NCI-H524 treated with DMSO at 0.1 percent for 48 hours (cell line): ENCODE measurements at places on chromosomes 3 and 15.

GRCh38 chr15:96889734-96890480 lies 559.4 kb downstream of the NR2F2 start:
- no peak for DNase-seq

GRCh38 chr3:117809186-117810081 lies 1099.9 kb downstream of the TUSC7 start:
- DNase-seq = no peak

GRCh38 chr15:72919936-72920465 lies 132.3 kb upstream of the NEO1 start:
- DNase-seq = no peak

DNA sequence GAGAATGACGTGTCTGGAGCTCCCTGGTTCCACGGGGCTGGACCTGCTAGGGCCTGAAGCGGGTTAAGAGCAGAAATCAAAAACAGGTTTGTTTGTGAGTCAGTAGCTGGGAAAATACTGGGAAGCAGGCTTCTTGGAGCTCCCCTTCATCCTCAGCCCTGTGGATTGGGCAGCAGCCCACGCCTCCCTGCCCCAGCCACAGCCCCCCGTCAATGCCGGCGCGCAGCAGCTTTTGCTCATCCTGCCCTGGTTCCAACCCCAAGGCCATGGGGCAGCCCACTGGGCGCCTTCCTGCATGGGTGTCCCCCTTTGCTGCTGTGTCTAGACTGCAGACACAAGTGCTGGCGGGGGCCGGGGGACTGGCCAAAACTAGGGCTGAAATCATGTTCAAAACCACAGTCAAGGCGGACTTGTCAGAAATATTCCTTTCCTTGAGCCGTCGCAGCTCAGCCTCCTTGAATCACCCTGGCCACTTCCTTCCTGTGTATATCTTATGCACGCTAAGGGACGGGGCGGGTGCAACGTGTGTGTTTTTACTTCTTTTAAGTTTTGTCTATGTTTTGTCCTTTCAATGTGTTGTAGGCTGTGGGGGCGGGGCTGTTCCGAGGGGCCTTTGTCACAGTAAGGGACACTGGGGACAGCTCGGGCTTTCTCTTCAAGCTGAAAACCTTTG lies 108.1 kb downstream of the KLF13 start:
- no peak for DNase-seq

DNA sequence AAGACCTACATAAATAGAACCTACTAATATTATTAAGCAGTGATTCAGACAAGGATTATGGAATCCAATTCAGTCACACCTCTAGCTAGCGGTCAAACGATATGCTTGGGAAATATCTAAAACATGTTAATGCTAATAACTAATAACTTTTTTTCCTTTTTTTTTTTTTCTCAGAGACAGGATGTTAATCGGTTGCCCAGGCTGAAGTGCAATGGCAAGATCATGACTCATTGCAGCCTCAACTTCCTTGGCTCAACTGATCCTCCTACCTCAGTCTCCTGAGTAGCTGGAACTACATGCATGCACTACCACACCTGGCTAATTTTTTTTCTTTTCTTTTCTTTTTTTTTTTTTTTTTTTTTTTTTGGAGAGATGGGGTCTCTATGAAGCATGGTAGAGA lies 124.1 kb downstream of the NR2E3 start:
- no peak for DNase-seq

- no peak for DNase-seq
Measured at GRCh38 chr3:187770224-187770623, 25.0 kb upstream of the BCL6 start.

- DNase-seq = no peak
Measured at GRCh38 chr3:24254649-24255048, 240.0 kb downstream of the THRB start.

DNA sequence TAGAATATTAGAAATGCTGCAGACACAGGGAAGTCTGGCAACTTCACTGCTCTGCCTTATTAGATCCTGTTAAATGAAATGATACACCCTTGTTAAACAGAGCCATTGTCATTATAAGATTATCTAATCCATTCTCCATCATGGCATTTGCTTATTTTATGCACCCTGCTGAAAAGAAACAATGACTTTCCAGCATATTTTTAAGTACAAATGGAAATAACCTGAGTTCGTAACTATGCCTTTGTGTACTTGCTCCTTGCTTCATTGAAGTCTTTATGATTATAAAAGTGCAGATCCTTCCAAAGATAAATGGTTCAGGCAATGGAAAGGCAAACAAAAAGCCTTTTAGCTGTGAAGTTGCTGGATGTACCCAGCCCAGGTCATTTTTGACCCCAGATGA lies 195.7 kb downstream of the AGBL1 start:
- DNase-seq = no peak

- DNase-seq = no peak
Measured at GRCh38 chr3:60176614-60177013, 1074.6 kb downstream of the FHIT start.

- DNase-seq = no peak
Measured at GRCh38 chr3:14547693-14548092, 7.6 kb upstream of the GRIP2 start.

DNA sequence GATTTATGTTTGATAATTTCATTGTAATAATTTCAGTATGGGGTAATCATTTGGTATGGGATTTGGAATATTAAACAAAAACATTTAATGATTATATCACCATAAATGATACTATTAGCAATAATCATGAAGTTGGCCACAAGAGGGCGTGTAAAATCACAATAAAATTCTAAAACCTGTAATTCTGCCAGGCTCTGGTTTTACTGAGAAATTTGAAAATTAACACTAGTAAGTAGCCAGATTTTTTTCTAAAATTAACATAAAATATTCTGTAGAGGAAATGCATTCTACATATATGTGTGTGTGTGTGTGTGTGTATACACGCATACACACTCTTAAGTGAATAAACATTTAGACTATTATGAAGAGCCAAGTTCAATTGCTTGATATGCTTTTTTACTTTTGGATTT lies 40.5 kb downstream of the FEZF2 start:
- DNase-seq = no peak

DNA sequence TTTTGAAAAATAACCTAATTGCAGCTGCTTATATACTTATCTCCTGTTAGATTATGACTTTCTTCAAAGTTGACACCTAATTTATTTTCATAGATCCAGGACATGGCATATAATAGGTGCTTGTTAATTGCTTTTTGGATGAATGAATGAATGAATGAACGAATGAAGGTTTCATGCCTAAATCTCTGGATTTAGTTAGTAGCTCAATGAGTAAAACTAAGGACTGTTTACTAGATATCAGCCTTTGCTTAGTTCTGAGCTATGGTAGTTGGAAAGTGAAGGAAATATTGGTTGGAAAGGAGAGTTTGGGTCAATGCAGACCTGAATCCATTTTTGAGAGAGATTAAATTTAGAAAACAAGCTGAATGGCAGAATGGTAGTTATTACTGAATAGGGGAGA lies 160.4 kb upstream of the SGO1 start:
- DNase-seq = no peak

DNA sequence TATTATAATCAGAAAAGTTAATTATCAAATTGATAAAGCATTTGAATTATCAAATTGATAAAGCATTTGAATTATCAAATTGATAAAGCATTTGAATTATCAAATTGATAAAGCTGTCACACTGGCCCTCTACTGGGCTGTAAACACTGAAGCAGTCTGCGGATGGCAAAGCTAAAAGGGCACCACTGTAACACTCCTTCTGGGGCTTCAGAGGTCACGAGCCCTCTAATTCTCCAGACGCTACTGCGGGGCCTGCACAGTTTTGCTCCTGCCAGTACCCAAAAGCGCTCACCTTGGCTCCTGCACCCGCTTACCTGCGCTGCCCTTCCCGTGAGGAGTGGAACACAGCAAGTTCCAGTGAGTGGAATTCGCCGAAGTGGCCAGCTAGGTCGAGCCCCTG lies 409.0 kb upstream of the KCNMB2 start:
- DNase-seq = no peak

GRCh38 chr15:73375755-73376305 lies 7.1 kb upstream of the HCN4 start:
- peak; percentile 22 for DNase-seq

DNA sequence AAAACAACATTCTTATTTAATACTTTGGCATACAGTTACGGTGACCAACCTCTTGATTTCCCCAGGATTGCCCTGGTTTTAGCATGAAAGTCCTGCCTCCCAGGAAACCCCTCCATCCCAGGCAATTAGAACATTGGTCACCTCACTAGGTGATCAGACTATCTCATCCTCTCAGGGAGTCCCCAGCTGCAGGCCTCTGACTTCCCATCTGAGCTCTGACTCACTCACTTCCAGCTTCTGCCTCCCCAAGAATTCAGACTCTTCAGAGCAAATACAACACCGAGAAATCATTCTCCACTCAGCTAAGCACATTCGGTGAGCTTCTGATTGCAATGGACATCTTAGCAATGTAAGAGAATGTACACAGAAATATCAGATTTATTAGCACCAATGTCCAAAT lies 92.4 kb upstream of the HES1 start:
- DNase-seq = no peak

DNA sequence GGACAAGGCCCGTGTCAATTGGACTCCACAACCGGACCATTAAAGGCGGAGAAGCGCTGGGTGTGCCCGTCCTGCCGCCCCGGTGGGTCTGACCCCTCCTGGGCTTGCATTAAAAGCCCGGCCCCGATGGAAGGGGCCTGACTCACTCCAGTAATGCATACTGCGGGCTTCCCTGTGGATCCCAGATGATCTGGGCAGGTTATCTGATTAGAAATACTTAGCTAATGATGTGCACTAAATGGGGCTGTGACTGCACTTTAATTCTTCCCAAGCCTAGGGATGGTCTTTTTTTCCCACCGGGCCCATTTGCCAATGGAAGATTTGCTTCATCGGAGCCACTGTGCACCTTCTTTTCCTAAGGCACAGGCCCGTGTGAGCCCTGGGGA lies 124.9 kb downstream of the TMEM266 start:
- no peak for DNase-seq

GRCh38 chr15:100114571-100114970 lies 227.2 kb downstream of the ADAMTS17 start:
- no peak for DNase-seq

DNA sequence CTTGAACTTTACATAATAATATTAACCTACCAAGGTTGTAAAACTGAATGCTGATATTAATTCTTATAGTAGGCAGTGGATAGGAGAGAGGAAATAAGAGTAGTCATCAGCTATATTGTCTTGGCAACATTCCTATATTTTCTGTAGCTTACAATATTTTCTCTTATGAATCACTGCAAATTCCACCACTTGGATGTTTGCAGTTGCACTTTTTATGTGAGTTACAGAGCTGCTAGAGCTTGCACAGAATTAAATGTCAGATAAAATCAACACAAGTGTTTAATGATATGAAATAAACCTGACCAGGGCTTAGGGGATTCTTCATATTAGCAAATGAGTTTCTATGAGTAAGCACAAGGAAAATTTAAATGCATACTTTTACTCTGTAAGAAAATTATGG lies 1710.1 kb downstream of the SI start:
- no peak for DNase-seq

DNA sequence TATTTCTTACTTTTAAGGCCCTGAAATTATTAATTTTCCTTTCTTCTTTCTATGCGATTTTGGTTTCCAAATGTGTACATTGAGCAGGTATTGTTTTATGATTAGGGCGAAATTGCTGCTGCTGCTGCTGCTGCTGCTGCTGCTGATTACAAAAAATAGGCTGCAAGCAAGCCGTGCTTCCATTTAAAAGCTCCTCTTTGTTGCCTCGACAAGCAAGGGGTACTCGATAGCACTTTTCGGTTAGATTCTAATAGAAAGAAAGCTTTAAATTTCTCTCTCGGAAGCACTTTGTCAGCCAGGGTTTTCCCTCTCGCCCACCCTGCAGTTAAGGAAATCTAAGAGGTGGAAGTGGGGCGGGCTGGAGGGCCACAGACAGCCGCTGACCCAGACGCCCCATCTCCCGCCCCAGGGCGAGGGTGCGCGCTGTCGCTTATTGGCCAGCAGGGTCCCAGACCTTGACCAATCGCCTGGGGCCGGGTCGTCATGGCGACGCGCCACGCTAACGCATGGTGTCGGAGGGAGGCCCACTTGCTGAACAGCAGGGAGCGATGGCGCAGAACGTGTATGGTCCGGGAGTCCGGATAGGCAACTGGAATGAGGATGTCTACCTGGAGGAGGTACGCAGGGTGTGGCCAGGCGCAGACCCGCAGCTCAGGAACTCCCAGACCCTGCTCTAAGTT lies at the start of gene CFAP161:
Gene CFAP161 (plus strand): TSS at position 489 of the 680 bp plus-strand sequence. CDS start 60 bp downstream, at position 549.
- peak; percentile 79 for DNase-seq

DNA sequence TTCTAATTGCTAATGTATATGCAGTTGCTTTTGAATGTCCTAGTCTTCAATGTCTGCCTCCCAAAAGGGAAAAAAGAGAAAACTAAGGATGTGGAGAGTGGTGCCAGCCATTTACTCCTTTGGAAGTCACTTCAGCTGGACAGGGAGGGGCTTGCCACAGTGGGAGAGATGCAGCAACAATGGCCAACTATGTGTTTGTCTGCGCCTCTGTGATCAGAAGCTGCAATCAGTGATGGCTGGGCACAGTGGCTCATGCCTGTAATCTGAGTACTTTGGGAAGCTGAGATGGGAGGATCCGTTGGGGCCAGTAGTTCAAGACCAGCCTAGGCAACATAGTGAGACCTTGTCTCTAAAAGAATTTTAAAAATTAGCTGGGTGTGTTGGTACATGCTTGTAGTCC lies 16.7 kb upstream of the CLRN1 start:
- DNase-seq = no peak

- DNase-seq = no peak
Measured at GRCh38 chr15:59438625-59439290, 772 bp downstream of the FAM81A start.

GRCh38 chr15:29396176-29396811 lies 126.7 kb upstream of the NSMCE3 start:
- no peak for DNase-seq

- DNase-seq = no peak
Measured at GRCh38 chr3:41711651-41712050, 250.3 kb downstream of the ULK4 start.

DNA sequence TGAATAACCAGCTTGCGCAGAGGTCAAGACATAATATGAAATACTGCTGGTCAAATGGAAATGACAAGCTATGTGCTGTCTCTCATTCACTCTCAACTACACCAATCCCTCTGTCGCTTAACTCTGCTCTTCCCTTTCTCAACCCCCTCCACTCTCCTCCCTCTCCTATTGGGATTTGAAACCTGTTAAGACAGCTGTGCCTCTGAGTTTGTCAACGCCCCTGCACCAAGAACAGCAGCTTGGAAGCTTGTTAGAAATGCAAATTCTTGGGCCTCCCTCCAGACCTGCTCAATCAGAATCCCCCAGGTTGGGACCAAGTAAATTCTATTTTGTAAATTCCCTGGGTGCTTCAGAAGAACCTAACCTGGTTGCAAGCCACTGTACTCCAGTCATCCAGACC lies 149.7 kb upstream of the ATP2B2 start:
- no peak for DNase-seq

GRCh38 chr15:48395521-48396011 lies 64.3 kb downstream of the DUT start:
- DNase-seq = no peak
